Epithelial cell of alveolus of lung (primary cell): ENCODE measurements at places on chromosomes 12 and 14. TPM values are rescaled to one million over a fixed set of nuclear protein-coding genes. Genes with fewer than 3 reads are reported as not detected.

SLC39A2 gene
- total RNA-seq: 0.32 TPM in 1 of 2 replicates, not detected in the other

AQP5 gene
- not detected in 2 replicates for total RNA-seq

CMKLR1 gene
- 0.13 TPM in 1 of 2 replicates, not detected in the other for total RNA-seq

TSPAN19 gene
- total RNA-seq: 0.13 TPM in 1 of 2 replicates, not detected in the other

OAS2 gene
- total RNA-seq: 2.2 TPM in 1 of 2 replicates, not detected in the other

FBXO21 gene
- 28.3 and 84.2 TPM in 2 replicates for total RNA-seq

LRRK2 gene
- total RNA-seq: 1.6 and 1.8 TPM in 2 replicates

NUAK1 gene
- total RNA-seq: 5.0 and 23.8 TPM in 2 replicates

PELI2 gene
- 7.9 and 23.0 TPM in 2 replicates for total RNA-seq

RNASE2 gene
- total RNA-seq: not detected in 2 replicates

CLEC2A gene
- not detected in 2 replicates for total RNA-seq

OVCH1 gene
- total RNA-seq: 0.08 TPM in 1 of 2 replicates, not detected in the other

PPP1R36 gene
- total RNA-seq: under 0.01 and 5.1 TPM in 2 replicates

EXOC3L4 gene
- not detected in 2 replicates for total RNA-seq

R3HDM2 gene
- total RNA-seq: 20.2 and 33.9 TPM in 2 replicates

RAB21 gene
- total RNA-seq: 7.2 and 14.0 TPM in 2 replicates

CCDC177 gene
- total RNA-seq: under 0.01 and 0.16 TPM in 2 replicates

SLC38A4 gene
- total RNA-seq: 0.24 and 0.65 TPM in 2 replicates

SPTB gene
- not detected in 2 replicates for total RNA-seq

LPAR5 gene
- 0.65 TPM in 1 of 2 replicates, not detected in the other for total RNA-seq

IAPP gene
- total RNA-seq: not detected in 2 replicates

TRIM9 gene
- total RNA-seq: 0.26 and 0.40 TPM in 2 replicates

P2RX7 gene
- total RNA-seq: 0.26 TPM in 1 of 2 replicates, not detected in the other

TEX52 gene
- not detected in 2 replicates for total RNA-seq

FAM161B gene
- total RNA-seq: 1.6 and 1.9 TPM in 2 replicates

ATG14 gene
- 5.8 and 11.6 TPM in 2 replicates for total RNA-seq

CCDC60 gene
- total RNA-seq: not detected in 2 replicates

C12orf54 gene
- total RNA-seq: 2.2 TPM in 1 of 2 replicates, not detected in the other

CFAP54 gene
- 2.1 and 2.6 TPM in 2 replicates for total RNA-seq

KCNA1 gene
- not detected in 2 replicates for total RNA-seq

RHOF gene
- total RNA-seq: 22.0 and 23.4 TPM in 2 replicates

NTN4 gene
- 1.7 and 17.3 TPM in 2 replicates for total RNA-seq

MCRS1 gene
- total RNA-seq: 54.7 and 68.9 TPM in 2 replicates

LRTM2 gene
- total RNA-seq: not detected in 2 replicates
